LoVo (cell line): ENCODE measurements at places on chromosomes 5 and 9.

DNA sequence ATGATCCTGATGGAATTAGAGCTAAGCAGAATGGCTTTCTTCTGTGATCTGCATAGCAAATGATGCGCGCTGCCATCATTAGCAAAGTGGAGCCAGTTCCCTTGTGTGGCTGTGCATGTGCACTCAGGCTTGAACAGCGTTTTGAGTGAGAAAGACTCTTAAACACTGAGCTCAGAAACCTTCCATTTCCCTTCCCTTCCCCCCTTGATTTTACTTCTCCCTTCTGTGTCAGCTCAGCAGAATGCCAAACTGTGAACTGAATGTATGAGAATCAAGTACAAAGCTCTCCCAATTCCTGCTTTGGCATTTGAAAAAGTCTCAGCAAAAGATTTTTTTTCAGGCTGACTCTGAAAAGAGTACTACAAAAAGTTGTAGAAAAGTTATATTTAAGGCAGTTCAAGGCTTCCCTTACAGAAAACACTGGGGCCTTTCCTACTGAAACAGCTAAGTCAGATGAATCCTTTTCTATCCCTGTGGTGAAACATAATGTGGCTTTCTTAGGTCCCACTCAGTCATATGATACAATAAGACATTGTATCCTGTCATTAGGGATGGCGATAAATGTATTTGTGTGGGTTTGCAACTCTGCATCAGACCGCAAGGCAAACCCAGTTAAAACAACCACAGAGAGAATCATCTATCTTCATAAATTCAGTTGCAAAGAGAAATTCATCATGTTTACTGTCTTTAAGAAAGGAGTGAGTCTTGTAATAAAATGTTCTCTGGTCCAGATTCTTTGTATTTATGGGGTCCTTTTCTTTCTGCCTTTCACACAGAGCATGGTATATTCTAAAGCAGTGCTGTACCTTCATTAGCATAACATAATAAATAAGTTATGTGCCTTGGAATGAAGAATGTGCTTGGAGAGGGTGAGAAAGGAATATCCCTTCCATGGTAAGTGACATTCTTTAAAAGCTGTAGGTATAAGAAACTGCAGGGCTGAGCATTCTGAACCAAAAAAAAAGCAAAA, 222.6 kb downstream of the CAAP1 start:
- no peak for DNase-seq

- no peak for DNase-seq
Observed at GRCh38 chr9:126642839-126643238, 29.1 kb downstream of the LMX1B start.

DNA sequence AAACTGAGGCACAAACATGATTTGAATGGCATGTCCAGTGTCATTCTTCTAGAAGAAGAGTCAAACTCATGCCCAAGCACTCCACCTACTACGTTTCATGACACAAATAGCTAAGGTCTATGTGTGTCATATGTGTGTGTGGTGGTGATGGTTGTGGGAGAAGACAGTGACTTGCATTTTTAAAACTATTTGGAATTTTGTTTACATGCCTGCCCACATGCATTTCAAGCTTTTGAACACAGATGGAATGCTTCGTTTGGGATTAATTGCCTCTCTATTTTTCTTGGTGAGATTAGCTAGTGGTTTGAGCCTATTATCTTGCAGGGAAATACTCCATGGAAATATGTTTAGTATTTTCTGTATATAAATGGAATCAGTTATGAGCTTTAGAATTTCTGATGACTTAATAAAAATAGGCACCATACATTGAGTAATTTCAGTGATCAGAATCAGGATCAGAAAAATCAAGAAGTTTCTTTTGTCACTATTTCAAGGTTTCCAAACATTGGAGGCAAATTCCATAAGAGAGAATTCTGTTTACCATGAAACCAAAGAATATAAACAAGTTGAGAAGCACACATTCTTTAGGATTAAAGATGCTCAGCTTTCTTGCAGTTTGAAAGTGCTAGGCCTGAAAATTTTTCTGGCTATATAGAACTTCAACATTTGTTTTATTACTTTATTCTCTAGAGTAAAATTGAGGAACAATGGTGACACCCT, 260.3 kb upstream of the SEMA6A start:
- DNase-seq: no peak

- no peak for DNase-seq
Observed at GRCh38 chr5:152353001-152353400, 52.1 kb downstream of the NMUR2 start.

- DNase-seq: no peak
Observed at GRCh38 chr5:87876616-87877015, 392.0 kb downstream of the TMEM161B start.

GRCh38 chr5:181098762-181099601, 32.0 kb downstream of the OR2V1 start:
- no peak for DNase-seq

- DNase-seq: no peak
Observed at GRCh38 chr9:110115826-110116542, 92.0 kb downstream of the C9orf152 start.

- no peak for DNase-seq
Observed at GRCh38 chr5:123438902-123439301, 15.7 kb upstream of the CEP120 start.

GRCh38 chr9:122875523-122875922, 29.6 kb downstream of the RC3H2 start:
- no peak for DNase-seq

GRCh38 chr5:93476251-93476742, 104.7 kb downstream of the NR2F1-AS1 start:
- DNase-seq: no peak

GRCh38 chr5:119789406-119790117, 160.2 kb downstream of the FAM170A start:
- no peak for DNase-seq
